ENCODE measurements at places on chromosomes 3 and 15. TPM values are rescaled to one million over a fixed set of nuclear protein-coding genes. Genes with fewer than 3 reads are reported as not detected.

DNA sequence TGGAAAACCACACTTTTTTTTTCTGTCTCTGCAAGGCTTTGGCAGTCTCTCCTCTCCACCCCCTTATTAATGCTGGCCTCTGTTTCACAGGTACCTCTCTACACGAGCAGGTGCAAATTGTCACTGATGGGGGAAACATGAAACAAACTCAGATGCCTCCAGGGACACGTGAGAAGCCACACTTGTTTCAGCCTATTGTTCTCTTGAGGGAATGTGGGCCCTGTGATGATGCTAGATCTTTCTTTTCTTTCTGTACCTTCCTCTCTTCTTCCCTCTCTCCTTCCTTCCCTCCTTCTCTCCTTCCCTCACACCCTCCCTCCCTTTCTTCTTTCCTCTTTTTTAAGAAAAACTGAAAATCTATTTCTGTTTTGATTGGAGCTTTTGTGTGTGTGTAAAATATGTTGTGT lies 5.7 kb upstream of the BLM start:
- no peaks in the 10 kb centered on the region for H3K36me3 ChIP-seq
- H3K27ac ChIP-seq, result no peak overlapping the region
- H3K27me3 ChIP-seq, result no peaks in the 10 kb centered on the region
- peaks cover 4% of the 10 kb centered on the region for H3K4me1 ChIP-seq

Gene THBS1
- 7.6 TPM for total RNA-seq

Gene SLC12A8
- 0.50 TPM for total RNA-seq

Gene C3orf62
- total RNA-seq, result 12.8 TPM

- H3K36me3 ChIP-seq, result peaks cover 5% of the 10 kb centered on the region
- H3K27ac ChIP-seq, result no peak overlapping the region
- no peaks in the 10 kb centered on the region for H3K27me3 ChIP-seq
These were observed 8.2 kb upstream of the TIMMDC1 start for GRCh38 chr3:119490153-119490552.

GRCh38 chr3:180058238-180058637 lies 21.5 kb upstream of the PEX5L start:
- no peaks in the 10 kb centered on the region for H3K36me3 ChIP-seq
- no peak overlapping the region for H3K27ac ChIP-seq
- no peaks in the 10 kb centered on the region for H3K4me1 ChIP-seq
- no peak overlapping the region for H3K4me3 ChIP-seq
- no peaks in the 10 kb centered on the region for H3K27me3 ChIP-seq

DNA sequence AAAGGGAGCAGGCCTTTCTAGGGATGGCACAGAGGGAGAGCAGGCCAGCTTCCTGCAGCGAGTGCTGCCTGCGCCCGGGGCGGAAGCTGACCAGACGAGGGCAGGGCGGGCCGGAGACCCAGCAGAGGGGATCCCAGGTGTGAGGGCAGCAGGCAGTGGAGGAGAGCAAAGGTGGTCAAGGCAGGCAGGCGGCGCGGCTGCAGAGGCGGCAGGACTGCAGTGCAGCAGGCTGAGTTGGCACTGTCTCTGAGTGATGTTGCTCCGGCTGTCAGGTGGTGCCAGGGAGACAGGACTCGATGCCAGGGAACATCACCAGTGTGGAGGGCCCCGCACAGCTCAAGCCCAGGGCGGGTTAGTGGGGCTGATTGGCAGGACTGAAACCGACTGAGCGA lies 22.3 kb upstream of the PLXNA1 start:
- H3K27ac ChIP-seq, result no peak overlapping the region
- no peaks in the 10 kb centered on the region for H3K4me1 ChIP-seq
- H3K27me3 ChIP-seq, result no peaks in the 10 kb centered on the region
- H3K4me3 ChIP-seq, result no peak overlapping the region

Gene HYAL2
- 6.8 TPM for total RNA-seq

DNA sequence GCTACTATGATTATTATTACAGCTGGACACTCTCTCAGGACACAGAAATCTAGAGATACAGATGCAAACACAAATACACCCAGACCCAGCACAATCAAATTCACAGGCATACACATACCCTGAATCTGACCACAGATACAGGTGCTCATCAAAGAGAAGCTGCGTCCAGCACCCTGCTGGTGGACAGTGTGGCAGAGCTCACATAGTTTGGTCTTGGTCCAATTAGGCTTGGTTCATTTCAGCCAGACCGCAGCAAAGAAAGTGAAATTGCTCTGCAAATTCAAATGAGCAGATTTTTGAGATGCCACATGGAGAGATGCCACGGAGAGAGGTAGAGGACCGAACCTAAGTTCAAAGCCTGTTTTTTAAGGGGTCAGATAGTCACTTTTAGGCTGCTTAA lies 55.6 kb downstream of the ANAPC13 start:
- peaks cover 2% of the 10 kb centered on the region for H3K27me3 ChIP-seq
- H3K4me3 ChIP-seq, result no peak overlapping the region
- H3K4me1 ChIP-seq, result no peaks in the 10 kb centered on the region
- DNase-seq, result no peak
- no peak overlapping the region for H3K27ac ChIP-seq

DNA sequence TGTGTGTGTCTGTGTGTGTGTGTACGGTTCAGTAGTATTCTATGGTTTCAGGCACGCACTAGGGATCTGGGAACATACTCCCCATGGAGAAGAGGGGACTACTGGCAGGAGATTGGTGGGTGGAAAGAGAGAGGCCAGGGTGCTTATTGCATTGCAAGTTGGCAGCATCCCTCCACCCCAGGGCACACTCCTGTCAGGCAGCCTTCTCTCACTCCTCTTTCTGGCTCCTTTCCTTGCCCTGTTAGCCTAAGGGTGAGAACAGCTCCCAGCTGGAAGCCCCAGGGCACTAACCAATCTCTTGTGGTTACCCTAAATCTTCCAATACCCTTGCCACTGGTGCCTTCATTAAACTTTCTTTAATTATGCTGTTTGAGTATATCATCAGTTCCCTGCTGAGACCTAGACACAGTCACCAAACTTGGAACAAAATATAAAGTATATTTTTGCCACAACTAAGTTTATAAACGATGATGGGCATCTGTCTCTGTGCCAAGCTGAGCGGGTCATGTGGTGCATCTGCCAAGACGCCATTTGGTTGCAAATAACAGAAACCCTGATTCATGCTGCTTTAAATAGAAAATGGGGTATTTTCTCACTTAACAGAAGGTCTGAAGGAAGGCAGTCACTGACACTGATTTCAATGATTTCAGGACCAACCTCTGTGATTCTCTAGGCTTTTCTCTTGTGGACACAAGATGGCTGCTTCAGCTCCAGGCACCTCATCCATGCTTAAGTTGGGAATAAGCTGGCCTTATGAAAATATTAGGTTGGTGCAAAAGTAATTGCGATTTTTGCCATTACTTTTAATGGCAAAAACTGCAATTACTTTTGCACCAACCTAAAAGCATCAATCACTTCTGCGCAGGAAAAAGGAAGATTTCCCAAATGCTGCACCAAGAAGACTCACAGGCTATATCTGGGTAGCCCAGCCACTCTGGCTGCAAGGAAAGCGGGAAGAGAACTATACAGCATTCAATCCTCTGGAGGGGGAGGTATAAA lies 476.9 kb upstream of the PROK2 start:
- H3K4me3 ChIP-seq, result no peak overlapping the region
- H3K4me1 ChIP-seq, result peaks cover 28% of the 10 kb centered on the region
- no peak overlapping the region for H3K27ac ChIP-seq
- no peaks in the 10 kb centered on the region for H3K36me3 ChIP-seq

Gene FAM107A
- total RNA-seq, result 0.09 TPM

Gene HEXA
- 88.4 TPM for total RNA-seq

GRCh38 chr3:106326941-106327695 lies 458.3 kb upstream of the CBLB start:
- H3K27ac ChIP-seq, result no peak overlapping the region
- no peaks in the 10 kb centered on the region for H3K36me3 ChIP-seq
- H3K4me1 ChIP-seq, result no peaks in the 10 kb centered on the region
- H3K27me3 ChIP-seq, result no peaks in the 10 kb centered on the region

DNA sequence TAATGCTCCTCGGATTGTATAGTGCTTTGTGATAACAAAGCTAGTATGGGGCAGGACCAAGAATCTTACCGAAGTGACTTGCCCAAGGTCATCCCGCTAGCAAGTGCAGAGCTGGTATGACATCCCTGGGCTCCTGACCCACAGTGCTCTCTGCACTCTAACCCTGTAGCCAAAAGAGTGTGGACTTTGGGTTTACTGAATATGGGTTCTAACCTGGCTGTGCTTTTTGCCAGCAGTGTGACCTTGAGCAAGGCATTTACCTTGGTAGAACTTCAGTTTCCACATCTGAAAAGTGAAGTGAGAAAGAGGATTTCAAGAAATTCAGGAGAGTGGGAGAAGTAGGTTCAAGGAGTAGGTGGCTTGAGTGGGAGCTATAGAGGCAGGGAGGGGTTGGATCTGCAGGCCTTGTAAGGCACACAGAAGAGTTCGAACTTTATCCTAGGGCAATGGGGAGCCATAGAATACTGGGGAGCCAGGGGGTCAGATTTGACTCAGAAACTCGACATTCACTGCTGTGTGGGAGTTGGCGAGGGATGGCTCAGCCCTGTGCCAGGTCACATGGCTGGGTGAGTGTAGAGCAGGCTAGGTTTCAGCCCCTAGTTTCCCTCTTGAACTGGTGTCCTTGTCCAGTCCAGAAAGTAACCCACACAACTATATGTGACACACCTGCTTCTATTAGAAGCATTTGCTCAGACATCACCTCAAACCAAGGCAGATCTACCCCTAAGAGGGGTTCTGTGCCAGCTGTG lies 91.9 kb downstream of the RPLP1 start:
- H3K4me1 ChIP-seq, result no peaks in the 10 kb centered on the region
- H3K36me3 ChIP-seq, result no peaks in the 10 kb centered on the region
- H3K27me3 ChIP-seq, result peaks cover 15% of the 10 kb centered on the region
- no peak for DNase-seq
- H3K27ac ChIP-seq, result no peak overlapping the region

DNA sequence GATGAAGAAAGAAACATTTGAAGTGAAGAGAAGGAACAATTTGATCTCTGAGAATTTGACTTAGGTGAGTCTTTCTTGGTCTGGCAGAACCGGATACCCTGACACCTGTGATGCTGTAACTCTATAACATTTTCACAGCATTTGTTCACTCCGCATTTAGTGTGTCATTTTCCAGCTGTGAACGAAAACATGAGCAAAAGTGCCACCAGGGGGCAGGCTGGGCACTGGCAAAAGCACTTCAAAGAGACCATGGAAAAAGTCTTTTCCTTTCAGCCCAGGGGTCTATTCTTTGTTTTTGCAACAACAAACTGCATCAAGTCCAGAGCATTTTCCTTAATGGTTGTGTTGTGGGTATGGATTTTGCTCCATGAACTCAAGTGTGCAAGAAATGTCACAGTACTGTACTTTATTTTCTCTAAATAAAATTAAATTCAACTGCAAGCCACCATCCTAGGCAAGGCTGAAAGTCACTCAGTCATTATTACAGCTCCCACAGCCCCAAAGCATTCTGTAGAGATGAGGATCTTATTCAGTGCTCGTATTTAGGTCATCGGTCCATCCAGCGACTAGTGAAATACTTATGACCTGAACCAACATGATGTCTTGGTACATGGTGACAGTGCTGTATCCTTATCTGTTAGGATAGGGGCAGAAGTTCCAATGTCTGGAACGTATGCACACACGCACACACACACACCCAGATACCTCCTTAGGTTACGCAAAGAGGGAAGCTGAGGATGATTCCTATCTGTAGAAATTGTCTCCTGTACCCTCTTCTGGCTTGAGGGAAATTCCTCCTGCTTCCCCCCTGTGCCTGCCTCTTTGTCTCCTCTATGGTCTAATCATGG lies 125.5 kb downstream of the GADL1 start:
- H3K36me3 ChIP-seq, result no peaks in the 10 kb centered on the region
- H3K27ac ChIP-seq, result no peak overlapping the region
- H3K27me3 ChIP-seq, result no peaks in the 10 kb centered on the region
- no peaks in the 10 kb centered on the region for H3K4me1 ChIP-seq
- no peak overlapping the region for H3K4me3 ChIP-seq

DNA sequence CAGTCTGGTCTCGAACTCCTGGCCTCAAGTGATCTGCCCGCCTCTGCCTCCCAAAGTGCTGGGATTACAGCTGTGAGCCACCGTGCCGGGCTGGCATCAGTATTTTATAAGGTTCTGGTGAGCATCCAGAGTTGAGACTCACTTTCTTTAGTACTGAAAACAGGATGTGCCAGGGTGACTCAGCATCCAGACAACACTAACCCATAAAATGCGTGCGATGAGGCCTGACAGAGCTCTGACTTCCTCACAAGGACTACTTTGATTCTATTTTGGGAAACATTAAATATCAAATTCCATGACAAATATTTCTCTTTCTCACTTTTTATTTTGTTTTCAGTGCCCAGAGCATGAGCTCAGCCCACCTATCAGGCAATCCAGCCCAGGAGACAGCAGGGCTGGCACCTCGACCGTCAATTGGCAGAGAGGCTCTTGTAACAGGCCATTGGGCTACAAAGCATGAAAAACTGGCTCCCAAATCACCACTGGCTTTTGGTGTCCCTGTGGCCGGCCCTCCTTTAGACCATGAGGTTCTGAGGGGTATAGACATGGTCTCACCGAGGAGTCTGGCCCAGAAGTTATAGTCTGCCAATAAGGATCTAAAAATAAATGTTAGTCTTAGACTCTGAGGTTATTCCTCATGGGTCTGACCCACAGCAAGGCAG lies 75.0 kb downstream of the FEM1B start:
- H3K27ac ChIP-seq, result no peak overlapping the region
- H3K4me3 ChIP-seq, result no peak overlapping the region
- H3K27me3 ChIP-seq, result peaks cover 11% of the 10 kb centered on the region
- DNase-seq, result no peak
- H3K4me1 ChIP-seq, result no peaks in the 10 kb centered on the region

Gene RPS17
- total RNA-seq, result 2,045 TPM

- H3K27ac ChIP-seq, result peak overlapping the region; percentile 84
- no peak for DNase-seq
These were observed 36.7 kb downstream of the CMTM7 start for GRCh38 chr3:32428092-32429068.

- no peak for DNase-seq
- no peaks in the 10 kb centered on the region for H3K36me3 ChIP-seq
- no peaks in the 10 kb centered on the region for H3K27me3 ChIP-seq
- no peak overlapping the region for H3K4me3 ChIP-seq
These were observed 113.4 kb downstream of the ASB7 start for GRCh38 chr15:100715571-100716455.

Gene MAP6D1
- total RNA-seq, result 1.2 TPM

- H3K27me3 ChIP-seq, result no peaks in the 10 kb centered on the region
- peak; percentile 24 for DNase-seq
- H3K36me3 ChIP-seq, result no peaks in the 10 kb centered on the region
- H3K4me1 ChIP-seq, result peaks cover 16% of the 10 kb centered on the region
These were observed 12.8 kb upstream of the SETMAR start for GRCh38 chr3:4290272-4290893.

Gene ZNF80
- total RNA-seq, result 1.1 TPM

- DNase-seq, result no peak
- peak overlapping the region; percentile 80 for H3K27ac ChIP-seq
- H3K4me1 ChIP-seq, result peaks cover 19% of the 10 kb centered on the region
These were observed 340.9 kb upstream of the TBL1XR1 start for GRCh38 chr3:177538048-177538749.

DNA sequence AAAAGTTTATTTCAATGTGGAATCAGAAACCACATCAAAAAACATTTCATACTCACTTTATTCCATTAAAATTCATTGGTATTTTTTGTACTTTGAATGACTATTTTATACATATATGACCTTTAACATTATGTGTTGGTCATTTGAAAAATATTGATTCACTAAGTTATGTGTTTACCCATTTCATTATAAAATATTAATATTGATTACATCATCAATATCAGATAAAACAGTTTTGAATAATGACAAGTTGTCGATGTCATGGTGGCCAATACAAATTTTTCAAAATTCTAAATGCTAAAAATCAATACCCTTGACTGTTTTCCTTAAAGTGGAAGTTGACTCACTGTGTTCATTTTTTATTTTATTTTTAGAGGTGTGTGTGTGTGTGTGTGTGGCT lies 239.7 kb upstream of the ROBO1 start:
- H3K36me3 ChIP-seq, result no peaks in the 10 kb centered on the region
- no peaks in the 10 kb centered on the region for H3K27me3 ChIP-seq
- no peaks in the 10 kb centered on the region for H3K4me1 ChIP-seq
- no peak overlapping the region for H3K4me3 ChIP-seq
- no peak for DNase-seq
